ENCODE measurements at places on chromosomes 16 and 17. TPM values are rescaled to one million over a fixed set of nuclear protein-coding genes. Genes with fewer than 3 reads are reported as not detected.

DNA sequence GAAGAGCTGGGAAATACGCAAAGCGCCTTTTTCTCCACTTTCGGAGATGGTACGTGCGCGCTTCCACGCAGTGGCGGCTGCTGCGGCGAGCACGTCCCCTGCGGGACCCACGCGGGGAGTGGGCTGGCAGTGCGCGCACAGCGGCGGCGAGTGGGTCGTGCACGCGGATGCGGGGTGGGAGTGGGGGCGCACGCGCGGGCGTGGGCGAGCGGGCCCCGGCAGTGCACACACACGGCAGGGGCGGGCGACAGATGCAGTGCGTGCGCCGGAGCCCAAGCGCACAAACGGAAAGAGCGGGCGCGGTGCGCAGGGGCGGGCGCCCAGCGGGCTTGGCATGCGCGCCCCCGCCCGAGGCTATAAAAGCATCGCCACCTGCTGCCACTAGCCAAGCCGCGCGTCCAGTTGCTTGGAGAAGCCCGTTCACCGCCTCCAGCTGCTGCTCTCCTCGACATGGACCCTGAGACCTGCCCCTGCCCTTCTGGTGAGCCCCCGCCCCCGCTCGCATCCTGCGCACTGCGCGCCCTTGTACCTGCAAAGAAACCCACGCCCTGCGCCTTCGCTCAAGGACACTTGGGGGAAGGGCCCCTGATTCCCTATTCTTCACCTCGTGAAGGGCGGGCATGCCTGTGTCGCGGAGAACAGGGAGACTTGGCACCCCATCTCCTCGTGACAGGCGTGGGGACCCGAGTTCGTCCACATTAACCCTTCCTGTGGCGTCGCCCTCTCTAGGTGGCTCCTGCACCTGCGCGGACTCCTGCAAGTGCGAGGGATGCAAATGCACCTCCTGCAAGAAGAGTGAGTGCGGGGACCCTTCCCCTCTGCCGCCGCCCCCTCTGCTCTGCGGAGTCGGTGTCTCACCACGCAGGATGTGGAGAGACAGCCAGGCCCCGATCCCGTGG is at the start of gene MT3:
Gene MT3 (plus strand): TSS at position 388 of the 899 bp plus-strand sequence. CDS start 63 bp downstream, at position 451.
- peak; percentile 29 for DNase-seq

- DNase-seq: no peak
Observed at GRCh38 chr16:51757505-51757904, 606.4 kb upstream of the SALL1 start.

DNA sequence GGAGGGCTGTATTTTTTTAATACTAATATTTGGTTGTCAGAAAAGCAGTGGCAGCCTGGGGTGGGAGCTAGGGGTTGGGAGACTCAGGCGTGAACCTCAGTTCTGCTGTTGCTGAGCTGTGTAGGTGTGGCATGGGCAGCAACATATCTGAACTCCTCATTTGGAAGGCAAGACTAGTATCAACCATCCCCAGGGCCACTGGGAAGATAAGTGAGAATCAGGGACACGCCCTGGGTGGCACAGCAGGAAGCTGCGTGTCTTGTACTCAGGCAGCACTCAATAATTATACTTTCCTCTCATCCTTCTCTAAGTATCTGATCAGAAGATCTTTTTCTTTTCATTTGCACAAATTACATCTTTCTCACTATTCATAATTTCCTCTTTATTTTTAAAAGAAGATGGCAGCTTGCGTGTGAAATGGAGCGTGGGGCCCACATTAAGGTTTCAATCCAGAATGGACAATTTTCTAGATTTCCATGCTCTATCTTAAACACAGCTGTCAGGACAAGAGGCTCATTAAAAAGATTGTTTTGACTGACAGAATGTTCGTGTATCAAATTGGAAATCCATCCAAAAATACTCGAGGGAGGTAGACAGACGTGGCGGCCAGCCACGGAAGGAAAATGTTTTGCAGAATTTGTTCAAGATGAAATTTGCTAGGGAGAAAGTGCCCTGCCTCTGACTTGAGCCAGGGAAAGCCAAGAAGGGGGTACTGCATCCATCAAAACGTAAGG is 121.1 kb downstream of the CPPED1 start:
- no peak for DNase-seq

DNA sequence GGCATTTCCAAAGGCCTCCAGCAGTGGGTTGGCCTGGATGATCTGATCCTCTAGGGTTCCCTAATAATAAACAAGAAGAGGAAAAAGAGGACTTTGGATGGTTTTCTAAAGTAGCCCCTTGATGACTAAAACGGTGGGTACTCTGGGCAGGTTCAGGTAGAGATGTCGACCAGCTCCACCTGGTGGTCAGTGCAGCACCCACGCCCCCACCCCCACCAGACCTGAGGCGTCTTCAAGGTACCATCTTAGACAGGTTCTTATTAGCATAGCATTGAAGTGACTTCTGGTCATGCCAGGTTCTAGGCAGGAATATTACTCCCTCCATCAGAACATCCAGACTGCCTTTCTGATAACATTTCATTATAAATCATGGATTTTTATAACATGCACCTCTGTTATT is 15.0 kb downstream of the MYH13 start:
- DNase-seq: no peak

DNA sequence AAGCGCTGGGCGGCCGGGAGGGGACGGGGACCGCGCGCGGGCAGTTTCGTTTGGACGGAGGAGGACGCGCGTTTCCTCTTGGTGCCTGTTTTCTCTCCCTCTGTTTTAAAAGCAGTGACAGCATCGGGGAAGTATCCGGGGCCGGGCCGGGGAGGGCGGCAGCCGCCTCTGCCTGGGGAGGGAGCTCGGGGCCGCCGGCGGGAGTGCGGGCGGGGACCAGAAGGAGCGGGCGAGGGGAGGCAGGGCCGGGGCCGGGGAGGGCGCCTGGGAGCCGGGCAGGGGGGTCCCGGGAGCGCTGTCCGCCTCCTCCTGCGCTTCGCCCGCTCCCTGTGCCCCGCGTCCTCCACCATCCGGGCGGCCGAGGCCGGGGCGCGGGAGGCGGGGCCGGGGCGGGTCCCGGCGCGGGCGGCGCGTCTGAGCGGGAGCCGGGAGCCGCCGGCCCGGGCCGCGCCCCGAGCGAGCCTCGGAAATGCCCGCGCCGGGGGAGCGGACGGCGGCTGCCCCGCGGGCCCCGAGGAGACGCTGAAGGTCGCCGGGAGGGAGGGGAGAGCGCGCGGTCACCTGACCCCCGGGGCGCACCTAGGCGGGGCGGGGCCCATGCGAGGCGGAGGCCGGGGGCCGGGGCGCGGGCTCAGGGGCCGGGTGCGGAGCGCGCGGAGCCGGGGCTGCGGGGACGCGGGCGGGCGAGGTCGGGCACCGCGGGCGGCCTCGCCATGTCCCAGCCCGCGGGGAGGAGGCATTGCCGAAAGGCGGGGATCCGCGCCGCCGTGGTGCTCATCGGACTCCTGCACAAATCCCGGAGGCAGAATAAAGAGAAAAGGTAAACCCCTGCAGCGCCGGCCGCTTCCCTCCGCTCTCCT is 57.3 kb downstream of the RAP1GAP2 start:
- no peak for DNase-seq

CETP gene
- 12.8 TPM for total RNA-seq

KRT12 gene
- not detected for total RNA-seq

FBXO39 gene
- total RNA-seq: 34.6 TPM

BLMH gene
- total RNA-seq: 43.6 TPM

KRT32 gene
- total RNA-seq: not detected

CNTNAP4 gene
- total RNA-seq: not detected

CKLF gene
- total RNA-seq: 84.0 TPM
